ENCODE measurements at places on chromosomes 1 and 21.
A peak's percentile ranks its signal among the peaks of the same experiment; 100 is the strongest.

DNA sequence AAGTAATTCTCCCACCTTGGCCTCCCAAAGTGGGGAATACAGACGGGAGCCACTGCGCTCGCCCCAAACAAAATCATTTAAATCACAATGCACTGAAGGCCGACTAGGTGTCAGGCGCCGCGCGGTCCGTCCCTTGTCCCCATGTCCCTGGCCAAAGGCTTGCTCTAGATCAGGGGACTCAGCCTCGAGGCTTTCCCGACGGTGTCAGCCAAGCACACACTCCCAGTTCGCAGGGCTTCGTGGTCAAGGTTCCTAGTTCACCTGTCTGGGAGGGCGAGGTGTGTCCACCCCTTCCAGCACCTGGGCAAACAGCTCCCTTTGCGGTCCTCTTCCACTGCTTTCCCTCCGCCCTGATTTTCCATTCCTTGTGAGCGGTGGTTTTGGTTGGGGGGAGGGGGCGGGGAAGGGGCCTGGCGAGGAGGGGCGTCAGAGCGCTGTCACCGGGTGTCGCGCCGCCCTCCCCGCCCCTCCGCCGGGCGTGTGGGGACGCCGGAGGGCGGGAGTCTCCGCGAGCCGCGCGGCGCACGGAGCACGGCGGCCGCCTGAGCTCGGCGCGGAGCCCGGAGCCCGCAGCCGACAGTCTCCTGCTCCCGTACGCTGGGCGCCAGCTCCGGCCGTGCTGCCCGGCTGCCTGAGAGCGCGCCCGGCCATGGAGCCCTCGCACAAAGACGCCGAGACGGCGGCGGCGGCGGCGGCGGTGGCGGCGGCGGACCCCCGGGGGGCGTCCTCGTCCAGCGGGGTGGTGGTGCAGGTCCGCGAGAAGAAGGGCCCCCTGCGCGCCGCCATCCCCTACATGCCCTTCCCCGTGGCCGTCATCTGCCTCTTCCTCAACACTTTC is at the start of gene STUM:
STUM (plus strand) TSS at position 509 of the 838 bp plus-strand sequence; CDS start at position 650, 141 bp downstream.
- DNase-seq: peak; percentile 76

DNA sequence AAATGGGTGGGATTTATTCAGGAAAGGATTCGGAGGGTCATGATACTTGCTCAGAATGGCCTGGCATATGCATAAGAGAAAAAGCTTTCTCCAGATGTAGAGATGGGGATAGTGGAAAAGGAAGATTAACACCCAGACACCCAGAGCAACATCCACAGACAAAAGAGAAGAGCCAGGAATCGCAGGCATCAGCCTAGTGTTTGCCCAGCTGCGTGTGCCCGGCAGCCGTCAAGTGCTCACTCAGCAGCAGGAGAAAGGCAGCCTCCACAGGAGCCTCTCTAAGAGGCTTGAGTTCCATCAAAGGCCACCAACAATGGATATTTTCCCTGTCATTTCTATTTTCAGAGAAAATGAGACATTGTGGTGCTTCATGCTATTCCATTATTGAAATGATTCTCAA is 54.7 kb downstream of the NTPCR start:
- peak; percentile 91 for DNase-seq

DNA sequence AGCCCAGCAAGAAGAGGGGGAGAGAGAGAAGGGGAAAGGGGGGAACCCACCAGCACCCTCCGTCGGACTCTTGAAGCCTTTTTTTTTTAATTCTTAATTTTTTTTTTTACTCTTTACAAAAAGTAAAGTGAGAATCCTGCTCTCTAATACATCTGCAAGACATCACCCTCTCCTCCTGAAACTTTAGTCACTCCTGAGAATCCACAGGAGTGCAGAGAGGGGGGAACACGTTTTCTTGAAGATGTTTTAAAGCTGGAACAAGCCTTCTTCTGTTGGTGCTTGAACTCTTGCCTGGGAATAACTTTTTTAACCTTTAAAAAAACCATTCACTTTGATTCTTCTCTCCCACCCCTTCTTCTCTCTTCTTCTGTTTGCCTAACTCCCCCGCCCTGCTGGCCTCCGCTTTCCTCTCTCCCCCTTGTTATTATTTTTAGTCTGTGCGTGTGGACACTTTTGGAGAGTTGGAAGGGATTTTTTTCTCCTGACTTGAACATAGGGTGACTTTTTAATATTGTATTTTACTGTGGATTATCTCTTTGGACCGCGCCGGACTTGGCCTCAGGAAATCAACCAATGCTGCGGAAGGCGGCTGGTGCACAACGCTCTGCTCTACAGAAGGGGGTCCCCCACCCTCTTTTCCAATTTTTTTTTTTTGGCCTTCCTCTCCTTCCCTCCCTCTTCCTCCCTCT is 383 bp upstream of the PRRX1 start:
- no peak for DNase-seq

GRCh38 chr1:197062692-197063091 is 4.4 kb downstream of the F13B start:
- DNase-seq: no peak

DNA sequence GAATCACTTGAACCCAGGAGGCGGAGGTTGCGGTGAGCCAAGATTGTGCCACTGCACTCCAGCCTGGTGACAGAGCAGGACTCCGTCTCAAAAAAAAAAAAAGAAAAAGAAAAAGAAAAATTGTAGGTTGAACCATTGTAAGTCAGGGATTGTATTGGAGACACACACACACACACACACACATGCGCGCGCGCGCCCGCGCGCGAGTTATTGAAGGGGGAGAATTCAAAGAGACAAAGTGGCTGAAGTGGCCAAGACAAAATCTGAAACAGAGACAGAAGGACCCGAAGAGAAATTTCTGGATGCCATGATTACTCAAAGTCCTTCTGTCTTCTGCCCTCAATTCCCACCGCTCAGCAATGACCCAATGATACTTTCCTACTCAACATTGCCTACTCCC is 3.7 kb upstream of the KLHDC9 start:
- DNase-seq: no peak

DNA sequence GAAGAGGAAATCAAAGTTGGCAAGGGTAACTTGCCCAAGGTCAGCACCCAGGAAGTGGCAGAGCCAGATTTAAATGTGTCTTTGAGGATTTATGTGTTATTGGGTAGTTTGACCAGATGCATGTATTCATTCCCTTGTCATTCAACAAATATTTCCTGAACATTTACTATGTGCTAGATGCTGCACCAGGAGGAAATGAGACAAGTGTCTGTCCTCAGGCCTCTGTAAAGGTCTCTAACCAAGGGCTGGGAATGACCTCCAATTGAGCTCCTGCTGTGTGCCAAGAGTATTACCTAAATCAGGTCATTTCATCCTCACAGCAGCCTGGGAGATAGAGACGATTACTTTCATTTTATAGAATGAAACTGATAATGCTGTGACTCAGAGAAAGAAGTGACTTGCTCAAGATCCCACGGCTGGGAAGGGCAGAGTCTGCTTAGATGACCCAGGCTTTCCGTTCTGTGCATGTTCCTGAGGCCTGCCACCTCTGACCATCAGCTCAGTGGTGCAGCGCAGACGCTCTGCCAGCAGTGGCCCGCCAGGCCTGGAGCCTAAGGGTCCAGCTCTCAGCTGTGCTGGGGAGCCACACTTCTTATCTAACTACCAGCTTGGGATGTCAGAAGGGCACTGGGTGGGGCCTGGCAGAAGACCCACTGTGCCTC is 3.5 kb upstream of the TTC22 start:
- DNase-seq: no peak

- DNase-seq: no peak
Measured at GRCh38 chr1:21028520-21029145, 148.1 kb downstream of the EIF4G3 start.

GRCh38 chr1:156119503-156120209 is 5.1 kb downstream of the LMNA start:
- DNase-seq: no peak

DNA sequence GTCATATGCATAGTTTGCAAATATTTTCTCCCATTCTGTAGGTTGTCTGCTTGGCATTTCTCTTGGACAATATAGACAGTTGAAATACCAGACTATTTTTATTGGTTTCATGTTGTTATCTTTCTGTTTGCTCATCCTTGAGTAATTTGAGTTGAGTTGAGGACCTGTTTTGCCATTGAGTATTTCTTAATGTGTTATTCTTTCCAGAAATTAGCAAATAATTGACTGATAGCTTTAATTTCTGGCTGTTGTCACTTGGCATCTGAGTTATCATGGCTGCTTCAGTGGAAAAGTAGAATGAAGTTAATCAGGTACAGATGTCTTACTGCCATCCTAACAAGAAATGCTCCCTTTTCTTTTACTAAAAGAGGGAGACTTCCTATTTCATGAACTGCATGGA is 264.8 kb upstream of the DUSP10 start:
- no peak for DNase-seq

GRCh38 chr1:97938285-97938642 is 17.4 kb upstream of the DPYD start:
- DNase-seq: no peak

- no peak for DNase-seq
Measured at GRCh38 chr1:190373705-190374336, 103.8 kb downstream of the BRINP3 start.

DNA sequence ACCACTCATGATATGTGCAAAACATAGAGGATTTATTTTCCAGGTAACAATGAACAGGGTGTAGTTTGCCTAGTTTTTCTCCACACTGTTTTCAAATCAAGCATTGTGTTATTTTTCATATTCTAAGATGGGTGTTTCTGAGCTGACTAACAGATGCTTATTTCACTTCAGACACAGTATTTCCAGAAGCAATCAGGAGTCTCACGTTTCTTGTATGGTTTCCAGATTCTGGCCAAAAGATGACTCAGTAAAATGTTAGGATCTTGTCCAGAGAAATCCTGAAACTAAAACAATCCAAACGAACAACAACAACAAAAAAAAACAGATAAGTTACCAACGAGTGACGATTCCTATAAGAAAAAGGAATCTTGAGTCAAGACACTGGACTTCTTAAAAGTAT is 5.3 kb downstream of the UTS2 start:
- DNase-seq: no peak

DNA sequence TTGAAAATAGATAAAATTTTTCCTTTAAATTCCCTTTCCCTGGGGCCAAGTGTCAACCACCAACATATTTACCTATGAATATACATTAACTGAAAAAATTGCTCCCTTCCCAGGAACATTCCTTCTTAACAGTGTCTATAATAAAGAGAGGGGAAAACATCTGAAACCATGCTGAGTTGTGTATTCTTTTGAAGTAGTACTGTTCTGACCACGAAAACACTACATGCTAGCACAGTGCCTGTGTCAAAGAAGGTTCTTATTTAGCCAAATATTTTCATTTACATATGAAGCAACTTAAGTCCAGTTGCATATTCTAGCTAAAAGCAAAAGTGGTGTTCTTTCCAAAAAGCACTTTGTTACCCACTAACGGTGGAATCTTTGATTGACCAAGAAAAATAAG is 311.2 kb downstream of the VAV3 start:
- no peak for DNase-seq

DNA sequence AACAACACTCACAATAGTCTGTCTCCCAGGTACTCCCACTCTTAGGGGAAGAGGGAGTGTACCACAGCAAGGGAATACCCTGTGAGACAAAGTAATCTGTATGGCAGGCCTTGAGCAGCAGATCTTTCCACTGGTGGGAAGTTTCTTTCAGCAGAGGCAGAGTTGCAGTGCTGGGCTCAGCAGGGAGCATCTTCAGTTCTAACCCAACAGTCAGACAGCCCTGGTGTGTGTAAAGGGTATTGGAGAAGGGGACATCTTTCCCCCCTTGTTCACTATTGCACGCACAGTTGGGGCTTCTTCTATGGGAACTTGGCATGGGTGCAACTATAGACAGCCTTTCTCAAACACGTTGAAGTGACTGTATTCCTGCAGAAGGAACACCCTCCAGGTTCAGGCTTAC is 159.4 kb upstream of the DPT start:
- no peak for DNase-seq

DNA sequence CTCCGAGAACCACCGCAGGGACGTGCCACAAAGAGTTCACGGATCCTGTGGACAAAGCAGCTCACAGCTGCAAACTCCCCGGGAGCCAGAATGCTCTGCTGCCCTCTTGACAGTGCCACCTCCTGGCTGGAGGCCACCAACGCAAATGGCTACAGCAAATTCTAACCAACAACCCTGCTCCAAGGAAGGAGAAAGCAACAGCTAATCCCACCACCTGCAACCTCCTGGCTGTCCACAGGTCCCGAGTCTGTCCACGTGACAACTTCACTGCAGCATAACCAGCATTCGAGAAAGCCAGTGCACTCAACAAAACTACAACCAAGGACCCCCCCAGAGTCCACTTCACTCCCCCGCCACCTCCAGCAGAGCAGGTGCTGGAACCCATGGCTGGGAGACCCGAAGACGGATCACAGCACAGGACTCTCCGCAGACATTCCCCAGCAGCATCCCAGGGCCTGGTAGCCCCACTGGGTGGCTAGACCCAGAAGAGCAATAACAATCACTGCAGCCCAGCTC is 17.3 kb downstream of the POFUT2 start:
- no peak for DNase-seq

- peak; percentile 53 for DNase-seq
Measured at GRCh38 chr1:108200687-108201051, 526 bp upstream of the SLC25A24 start.

DNA sequence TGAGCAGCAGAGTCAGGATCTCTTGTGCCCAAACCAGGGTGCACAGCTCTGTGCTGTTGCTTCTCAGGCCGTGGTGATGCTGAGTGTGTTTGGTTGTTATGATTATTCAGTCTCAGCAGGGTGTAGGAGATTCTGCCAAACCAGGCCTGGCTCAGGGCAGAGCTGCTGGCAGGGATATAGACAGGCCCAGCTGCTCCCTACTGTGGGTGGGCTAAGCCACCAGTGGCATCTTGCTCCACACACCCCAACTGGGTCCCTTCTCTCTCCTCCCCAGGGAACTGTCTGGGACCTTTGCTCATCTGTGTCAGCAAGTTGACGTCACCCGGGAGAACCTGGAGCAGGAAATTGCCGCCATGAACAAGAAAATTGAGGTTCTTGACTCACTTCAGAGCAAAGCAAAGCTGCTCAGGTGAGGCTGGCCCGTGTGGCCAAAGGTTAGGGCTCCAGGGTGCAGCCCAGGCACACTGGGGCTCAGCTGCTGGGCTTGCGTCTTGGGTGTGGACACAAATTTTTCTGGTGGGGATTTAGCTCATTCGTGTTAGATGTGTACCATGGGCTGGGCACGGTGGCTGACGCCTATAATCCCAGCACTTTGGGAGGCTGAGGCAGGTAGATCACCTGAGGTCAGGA is 9.9 kb upstream of the MIIP start:
- DNase-seq: no peak

GRCh38 chr1:233603478-233603877 is 10.4 kb upstream of the KCNK1 start:
- no peak for DNase-seq

GRCh38 chr1:11027316-11027715 is 14.9 kb downstream of the TARDBP start:
- DNase-seq: no peak

GRCh38 chr21:25490742-25491141 is 116.5 kb downstream of the MRPL39 start:
- no peak for DNase-seq

- DNase-seq: no peak
Measured at GRCh38 chr21:38244885-38245869, 11.6 kb upstream of the KCNJ15 start.

DNA sequence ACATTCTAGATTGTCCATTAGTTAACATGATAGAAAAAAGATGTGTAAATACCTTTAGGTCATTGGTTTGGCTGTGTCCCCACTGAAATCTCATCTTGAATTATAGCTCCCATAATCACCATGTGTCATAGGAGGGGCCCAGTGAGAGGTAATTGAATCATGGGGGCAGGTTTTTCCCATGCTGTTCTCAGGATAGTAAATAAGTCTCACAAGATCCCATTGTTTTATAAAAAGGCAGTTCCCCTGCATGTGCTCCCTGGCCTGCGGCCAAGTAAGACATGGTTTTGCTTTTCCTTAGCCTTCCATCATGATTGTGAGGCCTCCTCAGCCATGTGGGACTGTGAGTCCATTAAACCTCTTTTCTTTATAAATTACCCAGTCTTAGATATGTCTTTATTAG is 32.5 kb upstream of the SLC44A5 start:
- peak; percentile 7 for DNase-seq

Data from NCI-H345 (cell line).